ENCODE measurements at places on chromosomes 16 and 17. TPM values are rescaled to one million over a fixed set of nuclear protein-coding genes. Genes with fewer than 3 reads are reported as not detected.

DNA sequence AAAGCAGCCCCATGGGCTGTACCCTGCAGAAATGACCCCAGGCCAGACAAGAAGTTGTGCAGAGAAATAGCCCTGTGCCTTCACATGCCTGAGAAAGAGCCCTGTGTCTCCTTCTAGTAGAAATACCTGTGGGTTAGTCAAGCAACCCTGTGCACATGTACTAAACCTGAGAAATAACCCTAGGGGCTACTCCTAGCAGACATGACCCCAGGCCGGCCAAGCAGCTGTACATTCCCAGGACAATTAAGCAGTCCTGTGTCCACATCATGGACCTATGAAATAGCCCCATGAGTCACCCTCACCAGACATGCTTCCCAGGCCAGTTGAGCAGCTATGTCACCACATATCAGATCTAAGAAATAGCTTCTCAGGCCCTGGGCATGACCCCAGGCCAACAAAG is 519.7 kb upstream of the CA10 start:
- H3K36me3 ChIP-seq = no peaks in the 10 kb centered on the region
- H3K4me1 ChIP-seq = no peaks in the 10 kb centered on the region
- no peak for DNase-seq
- no peaks in the 10 kb centered on the region for H3K27me3 ChIP-seq

DNA sequence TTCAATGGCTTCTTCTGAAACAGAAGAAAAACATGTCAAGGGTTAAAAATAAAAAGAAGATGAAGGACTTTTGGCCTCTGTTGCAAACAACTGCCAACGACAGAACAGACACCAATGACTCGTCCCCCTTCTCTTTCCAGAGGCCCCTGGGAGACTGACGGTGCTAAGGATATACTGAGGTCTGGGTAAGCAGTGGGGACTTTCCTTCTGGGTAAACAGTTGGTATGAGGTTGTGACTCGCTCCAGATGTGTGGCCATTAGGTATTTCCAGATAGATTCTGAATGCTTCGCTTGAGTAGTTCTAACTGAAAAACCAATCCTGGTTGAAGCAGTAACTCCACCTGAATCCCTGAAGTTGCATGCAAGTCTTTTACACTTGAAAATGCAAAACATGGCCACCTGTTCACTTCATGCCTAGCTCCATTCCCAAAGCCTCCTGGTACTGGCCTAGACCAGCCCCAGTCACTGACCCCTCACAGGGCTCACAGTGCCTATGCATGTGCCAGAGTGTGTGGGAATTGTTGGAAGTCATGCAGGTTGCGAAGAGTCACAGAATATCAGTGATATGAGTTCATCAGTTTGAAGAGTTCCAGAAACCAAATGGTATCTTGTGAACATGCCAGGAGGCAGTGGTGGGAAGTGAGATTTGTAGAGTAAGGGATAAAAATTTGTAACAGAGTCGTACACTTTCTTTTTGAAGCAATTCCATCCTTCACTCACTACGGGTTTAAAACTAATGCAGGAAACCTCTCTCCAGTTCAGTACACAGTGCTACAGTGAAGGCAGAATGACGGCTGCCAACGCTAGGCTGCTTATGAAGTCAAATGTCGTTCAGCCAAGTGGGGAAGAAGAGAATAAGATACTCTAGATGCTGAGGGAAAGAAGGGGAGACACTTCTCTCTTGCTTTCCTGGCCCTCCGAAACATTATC is 217.8 kb downstream of the ZFHX3 start:
- no peak for DNase-seq
- H3K4me1 ChIP-seq = no peaks in the 10 kb centered on the region
- no peaks in the 10 kb centered on the region for H3K36me3 ChIP-seq

GRCh38 chr17:82914375-82914774 is 74.6 kb upstream of the ZNF750 start:
- H3K27ac ChIP-seq = no peak overlapping the region
- no peak for DNase-seq
- no peak overlapping the region for H3K4me3 ChIP-seq
- no peaks in the 10 kb centered on the region for H3K27me3 ChIP-seq

NOXO1 gene
- total RNA-seq = 1.2 TPM

DNA sequence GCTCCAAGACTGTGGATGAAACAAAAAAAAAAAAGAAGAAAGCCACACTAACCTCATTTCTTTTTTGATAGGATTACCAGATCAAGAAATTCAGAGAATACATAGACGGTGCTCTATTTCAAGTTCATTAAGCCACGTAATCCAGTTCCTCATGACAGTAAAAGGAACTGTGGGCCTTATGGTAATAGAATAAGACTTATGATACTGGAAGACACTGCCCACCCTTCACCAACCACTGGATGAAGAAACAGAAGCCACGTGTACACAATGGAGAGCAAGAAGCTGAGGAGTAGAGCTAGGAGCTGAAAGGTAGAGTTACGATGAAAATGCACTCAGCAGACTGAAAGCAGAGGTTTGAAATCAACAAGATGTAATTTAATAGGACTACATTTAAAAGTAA is 11.2 kb downstream of the NCBP3 start:
- no peak for DNase-seq
- no peak overlapping the region for H3K4me3 ChIP-seq
- peaks cover 22% of the 10 kb centered on the region for H3K36me3 ChIP-seq
- no peak overlapping the region for H3K27ac ChIP-seq
- no peaks in the 10 kb centered on the region for H3K4me1 ChIP-seq

GRCh38 chr16:51522902-51523301 is 371.8 kb upstream of the SALL1 start:
- H3K36me3 ChIP-seq = peaks cover 4% of the 10 kb centered on the region
- DNase-seq = no peak
- no peak overlapping the region for H3K27ac ChIP-seq
- H3K4me1 ChIP-seq = peaks cover 9% of the 10 kb centered on the region

ZFPM1 gene
- 2.2 TPM for total RNA-seq

PDE6G gene
- total RNA-seq = 4.0 TPM

- H3K27me3 ChIP-seq = peaks cover 9% of the 10 kb centered on the region
- H3K4me3 ChIP-seq = peak overlapping the region; percentile 92
- peaks cover 36% of the 10 kb centered on the region for H3K4me1 ChIP-seq
- H3K36me3 ChIP-seq = no peaks in the 10 kb centered on the region
- H3K27ac ChIP-seq = peak overlapping the region; percentile 73
Observed at GRCh38 chr16:85555719-85556455, 57.2 kb upstream of the GSE1 start.

OR4D1 gene
- total RNA-seq = 0.10 TPM

TMC8 gene
- 2.2 TPM for total RNA-seq

GRCh38 chr16:58501242-58502131 is 1.5 kb downstream of the NDRG4 start:
- peak; percentile 92 for DNase-seq
- H3K4me1 ChIP-seq = peaks cover 4% of the 10 kb centered on the region
- H3K4me3 ChIP-seq = peak overlapping the region; percentile 88
- H3K27ac ChIP-seq = no peak overlapping the region
- no peaks in the 10 kb centered on the region for H3K36me3 ChIP-seq

DNA sequence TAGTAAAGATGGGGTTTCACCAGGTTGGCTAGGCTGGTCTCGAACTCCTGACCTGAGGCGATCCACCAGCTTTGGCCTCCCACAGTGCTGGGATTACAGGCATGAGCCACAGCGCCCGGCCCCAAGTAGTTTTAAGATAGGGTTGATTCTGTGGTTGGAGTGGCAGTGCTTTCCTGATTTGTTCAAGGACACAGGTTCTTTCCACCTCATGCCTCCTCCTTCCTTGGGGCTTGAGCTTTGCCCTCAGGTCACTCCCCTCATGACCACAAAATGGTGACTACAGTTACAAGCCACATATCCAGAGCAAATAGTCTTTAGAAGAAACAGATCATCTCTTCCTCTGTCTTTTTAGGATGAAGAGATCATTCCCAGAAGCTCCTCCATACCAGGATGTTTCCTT is 25.3 kb upstream of the SMURF2 start:
- no peaks in the 10 kb centered on the region for H3K36me3 ChIP-seq
- no peak for DNase-seq
- H3K27ac ChIP-seq = no peak overlapping the region
- H3K4me3 ChIP-seq = no peak overlapping the region
- H3K4me1 ChIP-seq = no peaks in the 10 kb centered on the region

DNA sequence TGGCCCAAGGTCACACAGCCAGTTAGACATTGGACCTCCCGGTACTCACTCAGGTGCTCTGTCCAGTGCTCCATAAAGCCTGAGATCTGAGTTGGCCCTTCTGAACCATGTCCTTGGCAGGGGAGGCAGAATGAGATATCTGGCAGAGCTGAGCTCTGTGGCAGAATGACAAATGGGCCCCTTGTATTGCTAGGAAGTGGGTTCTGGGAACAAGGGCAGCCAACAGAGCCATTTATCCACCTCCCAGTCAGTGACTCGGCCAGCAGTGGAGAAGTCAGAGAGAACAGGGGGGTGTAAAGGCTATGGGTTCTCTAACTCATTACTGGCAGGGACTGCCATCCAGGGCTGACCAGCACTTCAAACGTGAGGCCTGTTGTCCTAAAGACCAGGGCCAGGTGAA is 117.1 kb upstream of the NLRP1 start:
- no peak overlapping the region for H3K4me3 ChIP-seq
- H3K36me3 ChIP-seq = no peaks in the 10 kb centered on the region
- no peak overlapping the region for H3K27ac ChIP-seq
- no peaks in the 10 kb centered on the region for H3K27me3 ChIP-seq

GRCh38 chr17:61627125-61627524 is 36.1 kb upstream of the NACA2 start:
- H3K27me3 ChIP-seq = no peaks in the 10 kb centered on the region
- no peaks in the 10 kb centered on the region for H3K36me3 ChIP-seq
- H3K4me1 ChIP-seq = peaks cover 14% of the 10 kb centered on the region
- H3K4me3 ChIP-seq = no peak overlapping the region
- DNase-seq = no peak
- no peak overlapping the region for H3K27ac ChIP-seq

GRCh38 chr16:22053921-22054341 is 38.4 kb upstream of the VWA3A start:
- no peak overlapping the region for H3K4me3 ChIP-seq
- H3K27me3 ChIP-seq = no peaks in the 10 kb centered on the region
- peaks cover 3% of the 10 kb centered on the region for H3K4me1 ChIP-seq

GRCh38 chr17:82835766-82836512 is 3.9 kb downstream of the ZNF750 start:
- H3K36me3 ChIP-seq = no peaks in the 10 kb centered on the region
- no peak overlapping the region for H3K4me3 ChIP-seq
- peaks cover 17% of the 10 kb centered on the region for H3K4me1 ChIP-seq
- H3K27ac ChIP-seq = peak overlapping the region; percentile 67
- peak; percentile 39 for DNase-seq

DNA sequence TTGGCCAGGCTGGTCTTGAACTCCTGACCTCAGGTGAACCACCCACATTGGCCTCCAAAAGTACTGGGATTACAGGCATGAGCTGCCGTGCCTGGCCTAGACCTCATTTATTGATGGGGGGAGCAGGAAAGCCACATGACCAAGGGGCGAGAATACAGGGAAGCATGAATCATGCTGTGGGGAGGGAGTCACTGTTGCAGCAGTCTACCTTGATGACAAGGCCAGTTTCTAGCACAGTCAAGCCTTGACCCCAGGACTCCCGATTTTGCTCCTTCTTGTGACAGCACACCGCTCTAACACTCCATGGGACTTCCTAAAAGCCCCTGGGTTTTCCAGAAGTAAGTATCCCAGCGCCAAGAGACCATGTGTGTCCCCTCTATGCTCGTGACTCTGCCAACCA is 42.9 kb upstream of the IRF8 start:
- DNase-seq = no peak
- H3K27ac ChIP-seq = no peak overlapping the region
- H3K27me3 ChIP-seq = no peaks in the 10 kb centered on the region

PITPNM3 gene
- total RNA-seq = 2.2 TPM

DNA sequence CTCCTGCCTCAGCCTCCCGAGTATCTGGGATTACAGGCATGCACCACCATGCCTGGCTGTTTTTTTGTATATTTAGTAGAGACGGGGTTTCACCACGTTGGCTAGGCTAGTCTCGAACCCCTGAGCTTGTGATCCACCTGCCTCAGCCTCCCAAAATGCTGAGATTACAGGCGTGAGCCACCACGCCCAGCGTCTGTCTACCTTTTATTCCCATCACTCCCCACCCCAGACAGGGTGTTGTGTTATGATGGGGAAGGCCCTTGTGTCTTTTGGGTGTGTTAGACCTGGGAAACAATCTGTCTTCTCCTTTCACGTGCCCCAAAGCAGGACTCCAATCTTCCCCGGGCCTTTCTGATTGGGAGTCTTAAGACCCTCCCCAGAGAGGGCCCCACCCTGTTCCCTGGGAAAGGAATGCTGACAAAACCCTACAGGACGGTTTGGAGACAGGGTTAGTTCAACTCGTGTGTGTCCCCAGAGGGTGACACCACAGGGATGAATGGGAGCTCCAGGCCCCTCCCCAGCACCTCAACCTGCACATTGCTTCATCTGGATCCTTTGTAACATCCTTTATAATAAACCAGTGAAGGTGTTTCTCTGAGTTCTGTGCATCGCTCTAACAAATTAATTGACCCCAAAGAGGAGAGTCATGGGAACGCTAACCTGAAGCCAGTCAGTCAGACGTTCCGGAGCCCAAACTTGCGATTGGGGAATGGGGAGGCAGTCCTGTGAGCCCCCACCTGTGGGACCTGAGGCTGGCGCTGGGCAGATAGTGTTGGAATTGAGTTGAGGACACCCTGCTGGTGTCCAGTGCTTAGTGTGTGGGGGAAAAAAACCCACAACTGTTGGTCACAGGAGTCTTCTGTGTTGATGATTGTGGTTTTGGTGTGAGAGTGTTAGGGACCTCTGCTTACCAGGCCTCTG is 3.2 kb upstream of the ELOB start:
- H3K27me3 ChIP-seq = peaks cover 15% of the 10 kb centered on the region
- no peak overlapping the region for H3K4me3 ChIP-seq
- 0 out of 2 replicates have a peak, but pooled peaks cover 2% of the 10 kb centered on the region for H3K36me3 ChIP-seq
- H3K27ac ChIP-seq = no peak overlapping the region

NPB gene
- total RNA-seq = 3.8 TPM

- DNase-seq = no peak
- no peak overlapping the region for H3K4me3 ChIP-seq
- H3K4me1 ChIP-seq = no peaks in the 10 kb centered on the region
- no peak overlapping the region for H3K27ac ChIP-seq
Observed at GRCh38 chr16:24935336-24935735, 79.8 kb downstream of the ARHGAP17 start.

GRCh38 chr16:57720142-57720575 is 15.4 kb upstream of the KATNB1 start:
- no peaks in the 10 kb centered on the region for H3K36me3 ChIP-seq
- H3K4me3 ChIP-seq = no peak overlapping the region
- peak; percentile 62 for DNase-seq
- H3K27ac ChIP-seq = no peak overlapping the region

All from GM23338 (cell line).